ENCODE measurements at places on chromosomes 7 and 10.

- no peak for DNase-seq
Measured at GRCh38 chr10:79059859-79060379, 8.8 kb upstream of the ZMIZ1 start.

DNA sequence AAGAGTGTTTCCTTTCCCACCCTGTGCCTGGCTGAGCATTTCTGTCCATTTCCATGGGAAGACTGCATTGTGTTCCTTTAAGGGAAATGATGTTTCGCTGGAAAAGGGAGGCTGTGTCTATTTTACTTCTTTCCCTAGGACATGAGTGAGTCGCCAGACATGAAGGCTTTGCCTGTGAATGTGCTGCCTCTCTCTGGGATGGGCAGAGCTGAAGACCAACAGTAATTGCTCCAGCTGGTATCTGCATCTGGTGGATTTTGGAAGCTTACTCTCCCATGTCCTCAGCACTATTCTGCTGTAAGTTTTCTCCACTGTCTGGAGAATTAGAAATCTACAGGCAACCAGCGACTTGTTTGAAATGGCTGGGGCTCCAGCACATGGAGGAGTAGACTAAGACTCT lies 264.6 kb upstream of the BMPER start:
- no peak for DNase-seq

GRCh38 chr10:5416981-5417380 lies 4.6 kb downstream of the NET1 start:
- peak; percentile 75 for DNase-seq

- no peak for DNase-seq
Measured at GRCh38 chr10:46270086-46270811, 16.5 kb upstream of the ANTXRL start.

GRCh38 chr10:84296091-84296981 lies 32.1 kb upstream of the CCSER2 start:
- DNase-seq, result peak; percentile 81

DNA sequence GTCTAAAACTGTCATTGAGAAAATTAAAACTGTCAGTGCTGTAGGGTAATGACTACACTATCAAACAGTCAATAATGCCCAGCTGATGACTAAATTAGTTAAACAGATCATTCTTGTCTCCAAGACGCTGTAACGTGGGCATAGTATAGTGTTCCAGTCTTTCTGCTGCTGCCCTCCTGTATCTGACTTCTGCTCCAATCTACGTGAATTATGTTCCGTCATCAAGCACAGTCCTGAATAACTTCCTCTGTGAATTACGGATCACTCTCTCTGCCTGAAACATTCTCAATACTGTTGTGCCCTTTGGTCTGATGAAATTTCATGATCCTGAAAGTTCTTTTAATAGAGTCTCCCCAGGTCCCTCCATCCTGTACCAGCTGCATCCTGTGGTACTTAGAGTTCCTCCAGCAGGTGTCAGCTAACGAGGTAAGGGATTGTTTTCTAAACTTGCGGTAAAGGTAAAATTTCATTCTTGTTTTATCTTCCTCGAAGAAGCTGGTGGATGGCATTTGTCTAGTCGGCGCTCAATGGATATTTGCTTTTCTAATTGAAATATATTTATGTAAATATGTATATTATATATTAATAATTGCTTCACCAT lies 393.5 kb upstream of the ADARB2 start:
- DNase-seq, result peak; percentile 54

GRCh38 chr10:77524281-77524711 lies 113.3 kb downstream of the KCNMA1 start:
- no peak for DNase-seq

GRCh38 chr7:157529768-157530560 lies 193.2 kb downstream of the DNAJB6 start:
- no peak for DNase-seq

GRCh38 chr7:55375237-55375636 lies 10.1 kb downstream of the LANCL2 start:
- peak; percentile 38 for DNase-seq

DNA sequence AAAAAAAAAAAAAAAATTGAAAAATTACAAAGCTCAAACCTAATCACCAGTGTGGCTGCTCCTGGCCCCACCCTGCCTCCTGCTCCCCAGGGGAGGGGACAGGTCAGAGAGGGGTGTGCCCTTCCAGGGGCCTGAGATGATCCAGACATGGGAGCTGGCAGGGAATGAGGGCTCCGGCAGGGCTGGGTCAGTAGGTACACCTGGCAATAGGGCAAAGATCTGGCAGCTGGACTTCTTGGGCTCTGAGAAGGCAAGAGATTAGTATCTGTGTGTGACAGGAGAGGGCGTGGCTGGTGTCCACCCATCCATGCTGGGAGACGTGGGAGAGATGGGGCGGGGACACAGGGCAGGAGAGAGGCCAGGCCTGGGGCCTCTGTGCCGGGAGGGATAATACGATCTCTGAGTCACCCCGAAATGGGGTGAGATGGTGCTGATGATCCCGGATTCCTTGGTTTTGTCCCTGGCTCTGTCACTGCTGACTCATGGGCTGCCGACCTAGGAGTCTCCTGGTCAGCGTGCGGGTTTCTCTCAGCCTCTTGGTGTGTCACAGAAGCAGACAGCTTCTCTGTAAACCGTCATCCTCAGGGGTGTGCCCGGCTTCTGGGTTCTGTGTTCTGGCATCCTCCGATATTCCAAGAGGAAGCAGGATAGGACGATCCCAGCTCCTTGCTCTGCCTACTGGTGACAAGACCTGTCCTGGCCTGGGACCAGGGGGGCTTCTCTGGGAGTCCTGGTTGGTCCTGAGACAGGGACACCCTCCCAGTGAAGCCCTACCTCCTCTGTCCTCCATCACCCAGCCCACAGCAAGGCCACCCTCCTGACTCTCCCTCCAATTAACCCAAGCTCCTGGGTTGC lies 8.2 kb upstream of the CLDN4 start:
- DNase-seq, result no peak

DNA sequence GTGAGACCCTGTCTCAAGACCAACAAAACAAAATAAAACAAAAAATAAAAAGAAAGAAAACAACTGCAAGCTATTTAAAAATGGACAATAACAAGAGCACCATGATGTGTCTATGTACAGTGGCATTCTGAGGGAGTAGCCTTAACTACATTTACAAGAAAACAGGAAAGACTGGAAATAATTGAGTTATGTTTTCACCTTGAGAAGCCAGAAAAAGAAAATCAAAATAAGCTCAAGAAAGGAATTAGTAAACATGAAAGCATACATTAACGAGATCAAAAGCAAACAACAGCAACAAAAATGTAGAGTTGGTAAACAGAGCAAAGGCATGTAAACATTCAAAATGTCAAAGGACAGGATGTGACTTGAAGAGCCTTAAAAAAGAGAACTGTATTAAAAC lies 36.7 kb downstream of the TEX36 start:
- DNase-seq, result no peak

- DNase-seq, result no peak
Measured at GRCh38 chr7:91504919-91505318, 240.7 kb downstream of the FZD1 start.

DNA sequence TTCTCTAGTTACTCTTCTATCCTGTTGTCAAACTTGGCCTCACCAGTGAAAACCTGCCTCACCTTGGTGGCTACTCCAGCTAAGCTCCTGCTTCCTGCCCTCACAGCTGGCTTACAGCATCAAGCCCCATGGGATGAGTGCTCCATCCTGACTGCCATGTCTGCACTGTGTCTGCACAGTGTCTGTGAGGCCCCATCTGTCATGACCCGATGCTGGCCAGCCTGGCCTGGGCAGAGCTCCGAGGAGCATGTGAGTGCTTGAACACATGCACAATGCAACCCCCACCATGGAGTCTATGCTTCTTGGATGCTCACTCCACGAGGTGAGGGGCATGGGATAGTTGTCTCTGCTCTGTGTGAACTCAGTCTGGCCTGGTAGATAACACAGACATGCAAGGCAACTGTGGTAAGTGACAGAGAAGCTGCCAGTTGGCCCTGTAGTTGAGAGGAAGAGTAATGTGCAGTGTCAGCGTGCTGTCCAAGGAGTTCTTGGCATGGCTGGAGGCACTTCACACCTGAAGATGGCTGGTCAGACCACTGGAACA lies 207.1 kb upstream of the ZNF32 start:
- no peak for DNase-seq

GRCh38 chr7:22404421-22405023 lies 47.6 kb upstream of the RAPGEF5 start:
- DNase-seq, result no peak

DNA sequence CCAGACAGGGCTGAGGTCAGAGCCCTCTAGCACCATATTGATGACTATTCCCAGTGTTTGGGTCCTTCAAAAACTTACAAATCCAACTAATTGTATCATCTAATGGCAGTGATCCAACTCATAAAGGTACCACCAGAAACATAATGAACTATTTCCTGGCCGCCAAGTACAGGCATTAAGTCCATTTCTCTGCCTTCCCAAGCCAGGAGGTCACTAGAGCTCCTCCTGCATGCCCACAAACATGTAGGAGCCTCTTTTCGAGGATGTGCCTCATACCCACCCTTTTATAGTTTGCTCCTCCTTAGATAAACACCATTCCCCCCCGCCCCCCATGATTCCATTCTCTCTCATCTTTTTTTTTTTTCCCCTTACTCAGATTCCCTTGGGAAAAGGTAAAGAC lies 91.3 kb downstream of the CHN2 start:
- DNase-seq, result no peak

DNA sequence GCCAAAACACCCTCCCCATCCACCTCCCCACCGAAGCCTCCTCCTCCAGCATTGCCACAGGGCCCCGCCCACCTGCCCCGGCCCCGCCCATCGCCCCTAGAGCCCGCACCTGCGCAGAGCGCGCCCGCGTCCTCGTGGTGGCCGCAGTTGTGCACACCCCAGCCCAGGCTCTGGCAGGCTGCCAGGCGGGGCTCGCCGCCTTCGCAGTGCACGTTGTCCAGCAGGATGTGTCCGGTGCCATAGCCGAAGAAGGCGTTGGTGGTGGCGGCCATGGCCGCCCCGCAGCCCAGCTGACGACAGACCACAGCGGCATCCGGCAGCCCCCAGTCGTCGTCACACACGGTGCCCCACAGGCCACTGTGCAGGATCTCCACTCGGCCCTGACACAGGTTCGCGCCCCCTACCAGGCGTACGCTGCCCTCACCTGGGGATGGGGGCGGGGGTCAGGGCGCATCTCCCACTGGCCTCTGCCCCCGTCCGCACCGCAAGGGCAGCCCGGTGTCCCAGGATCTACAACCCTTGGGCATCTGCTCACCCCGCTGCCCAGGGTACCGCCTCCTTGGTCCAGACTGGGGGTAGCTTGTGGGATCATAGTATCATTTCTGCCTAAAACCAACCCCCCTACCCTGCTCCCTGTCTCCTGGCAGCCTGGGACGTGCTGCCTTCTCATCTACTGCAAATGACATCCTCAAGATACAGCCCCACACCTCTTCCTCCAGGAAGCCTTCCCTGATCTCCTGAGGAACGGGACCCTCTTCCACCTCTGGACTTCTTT lies 11.9 kb downstream of the SSC4D start:
- peak; percentile 86 for DNase-seq

DNA sequence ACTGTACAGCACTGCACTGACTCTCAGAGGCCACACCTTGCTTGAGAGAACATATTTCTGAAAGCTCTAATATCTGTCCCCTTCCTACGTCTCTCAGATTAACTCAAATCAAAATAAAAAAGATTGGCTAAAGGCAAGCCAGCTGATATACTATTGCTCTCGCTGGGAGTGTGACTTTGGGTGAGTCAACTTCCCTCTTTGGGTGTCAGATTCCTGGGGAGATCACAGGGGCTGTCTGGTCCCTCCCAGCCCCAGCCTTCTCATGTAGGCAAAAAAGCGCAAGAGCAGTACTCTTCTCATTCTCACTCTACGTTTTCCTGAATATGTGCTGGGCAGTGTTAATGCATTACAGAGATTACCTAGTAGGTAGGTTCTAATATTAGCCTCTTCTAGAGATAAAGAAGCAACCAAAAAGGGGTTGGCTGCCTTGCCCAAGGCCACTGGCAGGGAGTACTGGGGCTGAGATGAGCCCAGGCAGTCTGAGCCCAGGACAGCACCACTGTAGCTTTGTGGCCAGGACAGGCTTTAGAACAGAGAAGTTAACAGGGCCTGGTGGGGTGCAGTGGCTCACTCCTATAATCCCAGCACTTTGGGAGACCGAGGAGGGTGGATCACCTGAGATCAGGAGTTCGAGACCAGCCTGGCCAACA lies 9.1 kb upstream of the DENND2A start:
- no peak for DNase-seq

DNA sequence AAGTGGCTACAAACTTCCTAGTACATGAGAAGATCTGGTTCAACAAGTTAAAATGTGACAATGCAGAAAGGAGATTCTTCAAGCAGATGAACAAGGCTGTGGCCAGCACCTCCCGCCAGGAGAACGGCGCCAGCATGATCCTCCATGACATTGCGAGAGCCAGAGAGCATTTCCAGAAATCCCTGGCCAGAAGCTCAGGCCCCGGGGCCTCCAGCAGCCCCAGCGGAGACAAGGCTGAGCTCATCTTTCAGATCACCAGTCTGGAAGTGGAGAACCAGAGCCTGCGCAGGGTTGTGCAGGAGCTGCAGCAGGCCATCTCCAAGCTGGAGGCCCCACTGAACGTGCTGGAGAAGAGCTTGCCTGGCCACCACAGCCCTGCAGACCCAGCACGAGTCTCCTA lies 40.1 kb upstream of the ZNF273 start:
- DNase-seq, result no peak

GRCh38 chr7:52691257-52691656 lies 344.2 kb upstream of the POM121L12 start:
- no peak for DNase-seq

- DNase-seq, result no peak
Measured at GRCh38 chr7:141844256-141844655, 3.0 kb upstream of the PRSS37 start.

DNA sequence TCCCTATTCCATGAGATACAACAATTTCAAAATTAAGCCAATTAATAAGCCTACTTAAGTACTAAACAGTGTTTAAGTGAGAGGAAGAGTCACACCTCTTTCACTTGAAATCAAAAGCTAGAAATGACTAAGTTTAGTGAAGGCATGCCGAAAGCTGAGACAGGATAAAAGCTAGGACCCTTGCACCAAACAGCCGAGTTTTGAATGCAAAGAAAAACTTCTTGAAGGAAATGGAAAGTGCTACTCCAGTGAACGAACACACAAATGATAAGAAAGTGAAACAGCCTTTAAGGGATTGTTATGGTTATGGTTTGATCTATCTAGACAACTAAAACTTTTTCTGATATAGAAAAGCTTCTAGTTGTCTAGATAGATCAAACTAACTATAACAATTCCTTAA lies 135.4 kb upstream of the KMT2E start:
- DNase-seq, result no peak

- DNase-seq, result no peak
Measured at GRCh38 chr10:131214521-131215244, 96.8 kb downstream of the TCERG1L start.

GRCh38 chr10:30013757-30014156 lies 45.6 kb downstream of the JCAD start:
- no peak for DNase-seq

- DNase-seq, result no peak
Measured at GRCh38 chr7:51518646-51519045, 202.0 kb upstream of the COBL start.

- no peak for DNase-seq
Measured at GRCh38 chr10:29243066-29243465, 45.8 kb upstream of the LYZL1 start.

DNA sequence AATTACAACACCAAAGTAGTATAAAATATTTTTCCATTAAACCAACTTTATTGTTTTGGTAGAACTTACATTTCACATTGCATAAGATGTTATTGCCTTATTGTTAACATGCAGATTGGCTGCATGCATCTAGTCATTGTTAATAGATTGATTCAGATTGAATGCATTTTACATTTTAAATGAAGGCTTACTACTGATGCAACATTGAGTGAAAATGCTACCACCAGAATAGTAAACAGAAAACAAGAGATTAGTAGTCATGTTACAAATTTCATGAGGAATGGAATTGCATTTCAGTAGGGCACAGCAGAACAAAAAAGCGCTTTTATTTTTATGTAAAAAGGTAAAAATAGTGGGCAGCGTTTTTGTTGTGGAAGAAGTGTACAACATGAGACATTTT lies 298.3 kb downstream of the ARL4A start:
- no peak for DNase-seq
